ENCODE measurements at places on chromosomes 2 and 18.

GRCh38 chr2:61862085-61862484 lies 8.2 kb upstream of the FAM161A start:
- no peak for DNase-seq

DNA sequence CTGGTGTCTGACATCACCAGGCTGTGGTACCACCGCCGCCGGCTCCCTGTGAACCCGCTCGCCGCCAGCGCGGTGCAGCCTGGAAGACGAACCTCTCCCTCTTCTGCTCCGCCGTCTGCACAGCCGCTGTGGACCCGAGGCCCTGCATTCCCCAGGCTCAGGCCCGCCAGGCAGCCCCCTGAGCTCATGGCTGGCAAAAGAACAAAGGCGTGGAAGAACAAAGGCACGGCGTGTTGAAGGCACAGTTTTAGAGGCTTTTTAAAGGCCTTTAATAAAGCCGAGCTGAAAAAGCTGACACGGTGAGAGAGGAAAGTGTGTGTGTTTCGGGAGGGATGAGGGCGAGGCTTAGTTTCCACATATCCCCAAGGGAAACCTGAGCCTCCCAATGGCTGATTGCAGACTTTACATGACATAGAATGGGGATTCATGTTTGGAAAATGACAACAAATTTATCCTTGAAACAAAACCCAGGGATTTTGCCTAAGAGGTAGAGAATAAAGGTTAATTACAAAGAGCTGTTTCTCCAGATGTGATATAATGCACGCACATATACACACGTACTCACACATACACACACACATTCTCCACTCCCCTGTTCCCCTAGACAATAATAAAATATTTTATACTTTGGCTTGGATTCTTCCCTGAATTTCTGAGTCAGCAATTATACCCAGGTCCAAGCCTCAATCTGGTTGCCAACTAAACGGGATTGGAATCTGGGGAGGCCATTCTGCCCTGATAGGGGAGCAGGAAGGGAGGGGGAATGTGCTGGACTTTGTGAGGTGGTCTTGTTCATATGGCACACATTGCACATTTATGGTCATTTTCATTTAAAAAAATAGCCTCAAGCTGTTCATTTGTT lies 39.7 kb downstream of the RFX8 start:
- no peak for DNase-seq

- DNase-seq: no peak
Measured at GRCh38 chr18:36526611-36527010, 229.1 kb downstream of the FHOD3 start.

GRCh38 chr2:168712053-168712452 lies 90.4 kb upstream of the NOSTRIN start:
- no peak for DNase-seq

GRCh38 chr18:23194155-23194996 lies 59.1 kb downstream of the CABLES1 start:
- peak; percentile 54 for DNase-seq
